Anterior cingulate cortex (tissue), 58 donors: ENCODE measurements at places on chromosomes 5 and 9.

DNA sequence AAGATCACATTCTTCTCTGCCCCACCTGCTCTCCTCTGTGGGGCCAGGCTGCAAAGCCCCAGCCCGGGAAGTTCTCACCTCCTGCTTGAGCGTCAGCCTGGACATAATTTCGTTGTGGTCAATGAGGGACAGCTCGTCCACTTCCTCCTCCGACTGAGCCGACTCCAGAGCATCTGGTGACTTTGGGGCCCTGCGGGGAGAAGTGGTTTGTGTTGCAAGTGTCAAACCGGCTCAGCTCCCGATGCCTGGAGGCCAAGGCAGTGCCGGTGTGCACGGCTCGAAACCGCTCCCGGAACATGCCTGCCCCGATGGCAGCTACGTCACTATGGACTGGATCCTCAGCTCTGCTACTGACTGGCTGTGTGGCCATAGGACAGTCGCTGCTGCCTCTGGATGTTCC is 52.8 kb downstream of the PRRT1B start:
- no peak for DNase-seq

- no peak for DNase-seq
Measured at GRCh38 chr9:92964607-92965060, 17.3 kb downstream of the FGD3 start.

GRCh38 chr9:88984543-88984883 is 6.8 kb upstream of the S1PR3 start:
- no peak for DNase-seq

DNA sequence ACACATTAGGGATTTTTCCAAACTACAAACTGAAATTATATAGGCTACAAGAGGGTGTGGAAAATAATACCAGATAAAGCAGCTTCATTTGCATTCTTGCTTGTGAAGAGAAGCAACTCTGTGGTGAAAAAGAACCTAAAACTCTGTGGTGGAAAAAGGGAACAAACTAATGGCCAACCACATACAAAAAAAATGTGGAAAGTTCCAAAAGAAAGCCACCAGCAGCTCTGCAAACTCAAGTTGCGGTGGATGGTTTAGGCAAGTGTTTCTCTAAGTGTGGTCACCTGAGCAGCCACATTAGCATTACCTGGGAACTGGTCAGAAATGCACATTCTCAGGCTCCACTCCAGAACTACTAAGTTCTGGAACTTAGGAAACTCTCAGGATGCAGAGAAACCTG is 586.4 kb downstream of the ACTL7B start:
- no peak for DNase-seq

DNA sequence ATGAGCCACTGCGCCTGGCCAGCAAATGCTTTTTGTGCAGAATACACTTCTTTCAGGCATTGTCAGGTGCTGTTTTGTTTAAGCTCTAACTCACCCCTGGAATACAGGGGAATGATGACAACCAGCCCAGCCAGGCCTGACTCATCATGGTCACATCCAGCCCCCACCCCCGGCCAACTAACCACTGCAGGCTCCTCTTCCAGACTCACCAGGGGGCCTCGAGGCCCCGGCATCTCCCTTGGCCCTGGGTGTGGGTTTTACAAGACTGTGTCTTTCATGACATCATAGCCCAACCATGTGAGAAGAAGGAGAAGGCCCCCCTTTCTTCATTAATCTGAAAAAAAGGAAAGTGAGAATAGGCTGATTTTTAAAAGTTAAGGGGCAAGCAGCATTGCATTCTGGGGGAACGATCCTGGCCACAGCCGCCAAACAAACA is 35.5 kb downstream of the OLFML2A start:
- no peak for DNase-seq

DNA sequence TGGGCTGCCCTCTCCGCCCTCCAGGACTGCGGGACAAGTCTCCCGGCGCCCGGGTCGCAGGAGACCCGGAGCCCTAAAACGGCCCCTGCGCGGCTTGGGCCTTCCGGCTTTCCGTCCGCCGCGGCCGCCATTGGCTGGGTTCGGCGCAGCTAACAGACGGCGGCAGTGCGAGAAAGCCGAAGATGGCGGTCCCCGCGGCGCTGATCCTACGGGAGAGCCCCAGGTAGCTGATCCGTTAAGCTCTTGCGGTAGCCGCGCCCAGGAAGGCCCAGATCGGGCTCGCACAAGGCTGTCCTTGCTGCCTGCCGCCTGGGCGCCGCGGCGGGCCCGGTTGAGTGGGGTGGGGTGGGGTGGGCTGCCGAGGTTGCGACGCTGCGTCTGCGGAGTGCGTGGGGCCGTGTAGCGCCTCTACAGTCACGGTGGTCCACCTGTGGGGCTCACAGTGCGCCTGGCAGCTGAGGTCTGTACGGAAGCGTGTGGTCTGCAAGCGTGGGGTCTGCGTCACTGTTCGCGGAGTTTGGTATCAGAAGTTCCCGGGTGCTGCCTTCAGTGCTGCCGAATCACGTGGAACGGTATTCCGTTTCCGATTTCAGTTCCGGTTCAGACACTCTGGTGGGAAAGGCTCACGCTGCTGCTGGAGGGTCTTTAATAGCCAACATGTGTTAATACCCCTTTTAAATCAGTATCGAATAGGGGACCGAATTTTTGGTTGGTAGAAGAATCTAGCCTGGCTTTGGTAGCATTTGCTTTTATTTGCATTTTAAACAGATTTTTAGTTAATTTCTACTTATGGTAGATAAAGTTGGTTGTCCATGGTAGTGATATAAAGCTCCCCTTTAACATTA is at the start of gene COMMD10:
TSS of gene COMMD10 (plus strand) at position 155 of the 845 bp plus-strand sequence.
- DNase-seq, result peak; percentile 78

- no peak for DNase-seq
Measured at GRCh38 chr9:19023078-19023477, 9.9 kb downstream of the SAXO1 start.

GRCh38 chr9:98222885-98223691 is 30.7 kb upstream of the CORO2A start:
- DNase-seq, result no peak

DNA sequence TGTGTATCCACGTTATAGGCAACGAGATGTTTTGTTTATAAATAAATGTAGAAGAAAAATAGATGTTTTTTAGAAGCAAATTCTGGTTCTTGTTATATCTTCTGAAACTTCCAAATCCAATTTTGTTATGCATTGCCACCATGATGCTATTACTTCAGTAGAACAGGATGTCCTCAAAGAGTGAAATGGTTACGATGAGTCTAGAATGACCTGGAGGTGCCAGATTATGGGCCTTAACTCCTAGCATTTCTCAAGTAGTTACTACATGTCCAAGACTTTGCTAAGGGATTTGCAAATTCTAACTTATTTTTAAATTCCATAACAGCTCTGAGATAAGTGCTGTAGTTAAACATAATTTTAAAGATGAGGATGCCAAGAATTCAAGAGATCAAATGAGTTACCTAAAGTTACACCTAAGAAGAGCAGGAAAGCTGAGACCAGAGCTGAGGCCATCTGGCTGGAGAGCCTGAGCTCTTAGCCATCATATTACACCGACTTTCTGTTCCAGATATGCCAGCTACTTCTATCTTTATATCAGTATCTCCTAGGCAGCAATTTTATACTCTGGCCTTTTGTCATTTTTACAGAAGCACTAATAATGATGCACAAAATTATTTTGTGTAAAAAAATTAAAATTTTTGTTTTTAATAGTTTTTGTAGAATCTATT is 173.2 kb upstream of the RASEF start:
- no peak for DNase-seq

DNA sequence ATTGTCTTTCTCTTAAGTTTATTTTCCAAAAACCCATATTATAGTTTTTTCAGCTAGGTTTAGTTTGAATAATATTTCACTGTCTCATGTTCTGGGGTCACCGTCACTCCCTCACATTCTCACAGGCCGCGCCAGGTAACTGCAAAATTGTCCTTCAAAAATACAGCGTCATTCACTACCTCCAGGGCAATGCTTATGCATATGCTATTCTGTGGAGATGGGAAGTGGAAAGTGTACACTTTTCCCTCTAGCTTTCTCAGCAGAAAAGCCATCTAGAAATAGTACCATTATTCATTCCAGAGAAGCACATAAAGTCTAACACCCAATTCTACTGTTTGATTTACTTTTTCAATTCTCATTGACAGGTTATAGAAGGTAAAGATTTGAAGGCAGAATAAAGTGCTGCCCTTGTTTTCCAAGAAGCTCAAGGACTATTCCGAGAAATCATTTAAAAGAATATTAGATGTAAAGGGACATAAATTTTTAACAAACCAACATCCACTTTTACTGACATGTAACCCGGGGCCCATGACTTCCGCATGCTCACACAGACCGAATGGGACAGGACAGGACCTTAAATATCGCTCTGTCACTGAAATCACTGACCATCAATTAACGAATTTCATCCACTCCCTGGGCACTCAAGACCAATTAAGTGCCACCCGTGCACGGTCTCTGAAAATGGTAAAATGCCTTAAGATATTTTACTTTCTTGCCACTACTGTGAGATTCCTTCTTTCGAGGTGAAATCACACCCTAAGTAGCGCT is 720 bp downstream of the NUDT12 start:
- DNase-seq, result no peak

- no peak for DNase-seq
Measured at GRCh38 chr9:115220319-115221005, 102.5 kb upstream of the TNC start.

DNA sequence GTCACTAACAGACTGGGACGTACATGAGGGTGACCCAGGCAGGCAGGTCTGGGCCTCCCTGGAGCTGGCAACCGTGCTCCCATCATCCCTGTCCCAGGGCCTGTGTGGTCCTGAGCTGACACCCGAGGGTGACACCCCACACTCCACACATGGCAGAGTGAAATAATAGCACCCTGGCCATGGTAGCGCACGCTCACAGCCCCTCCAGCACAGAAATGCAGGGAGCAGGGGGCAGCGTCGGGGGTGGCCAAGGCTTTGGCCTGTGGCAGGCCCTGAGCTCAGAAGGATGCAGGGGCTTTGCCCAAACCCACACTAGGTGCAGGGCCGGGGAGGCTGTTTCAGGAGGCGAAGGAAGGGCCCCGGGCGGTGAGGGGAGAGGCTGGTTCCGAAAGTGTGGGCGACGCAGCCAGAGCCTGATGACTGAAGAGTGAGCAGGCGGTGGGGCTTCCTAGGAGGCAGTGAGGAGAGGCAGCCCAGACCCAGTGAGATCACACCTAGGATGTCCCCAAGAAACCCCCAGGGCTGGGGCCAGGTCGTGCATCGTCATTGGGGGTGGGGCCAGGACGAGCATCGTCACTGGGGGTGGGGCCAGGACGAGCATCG is 12.9 kb downstream of the OR2V2 start:
- DNase-seq, result peak; percentile 11

DNA sequence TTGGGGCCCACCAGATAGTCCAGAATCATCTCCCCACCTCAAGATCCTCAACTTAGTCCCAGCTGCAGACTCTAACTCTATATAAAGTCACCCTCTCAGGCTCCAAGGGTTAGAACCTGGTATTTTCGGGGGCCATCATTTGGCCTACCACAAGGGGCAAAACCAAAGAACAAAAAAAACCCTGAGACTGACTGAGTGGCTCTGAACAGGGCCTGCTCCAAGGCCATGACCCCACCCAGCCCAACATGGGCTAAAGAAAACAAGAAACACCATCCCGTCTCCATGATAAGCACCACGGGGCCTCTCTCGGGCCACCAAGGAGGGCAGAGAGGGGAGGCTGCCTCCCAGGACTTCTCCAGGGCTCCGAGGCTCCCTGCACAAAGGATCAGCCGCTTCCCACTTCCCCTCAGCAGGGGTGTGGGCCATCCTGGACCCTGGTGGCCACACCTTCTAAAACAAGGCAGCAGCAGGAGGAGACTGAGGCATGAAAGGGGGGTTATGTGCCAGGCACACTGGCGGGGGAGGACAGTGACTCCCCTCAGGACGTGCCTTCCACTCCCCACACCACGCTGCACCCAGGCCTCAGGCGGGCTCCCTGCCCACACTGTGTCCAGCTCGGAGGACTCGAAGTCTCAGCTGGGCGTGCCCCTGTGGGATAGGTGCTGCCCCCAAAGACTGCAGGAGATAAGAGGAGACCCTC is 51.5 kb downstream of the SEMA4D start:
- DNase-seq, result no peak

GRCh38 chr9:83062651-83063527 is at the start of gene RASEF:
RASEF (minus strand) TSS chr9:83063142; CDS start chr9:83062867, 275 bp downstream.
- no peak for DNase-seq

DNA sequence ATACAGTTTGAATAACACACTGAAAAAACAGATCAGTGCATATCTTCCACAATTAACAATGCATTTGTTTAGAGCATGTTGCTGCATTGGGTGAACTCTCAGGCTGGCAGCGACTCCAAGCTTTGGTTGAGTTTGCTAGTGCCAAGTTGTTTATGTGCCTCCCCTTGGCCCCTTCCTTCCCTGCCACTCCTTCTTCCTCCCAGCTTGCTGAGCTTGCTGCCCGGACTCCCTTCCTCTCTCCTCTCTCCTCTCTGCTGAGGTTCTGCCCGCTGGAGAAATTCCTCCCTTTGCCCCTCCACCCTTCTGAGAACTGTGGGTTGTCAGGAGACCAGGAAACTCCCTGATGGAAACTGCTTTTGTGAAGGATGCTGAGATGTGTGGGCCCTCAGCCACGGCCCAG is 247.3 kb downstream of the PDZD2 start:
- peak; percentile 20 for DNase-seq

- peak; percentile 4 for DNase-seq
Measured at GRCh38 chr9:19028835-19029451, 4.1 kb downstream of the SAXO1 start.
